ENCODE measurements at places on chromosomes 5 and 9.

DNA sequence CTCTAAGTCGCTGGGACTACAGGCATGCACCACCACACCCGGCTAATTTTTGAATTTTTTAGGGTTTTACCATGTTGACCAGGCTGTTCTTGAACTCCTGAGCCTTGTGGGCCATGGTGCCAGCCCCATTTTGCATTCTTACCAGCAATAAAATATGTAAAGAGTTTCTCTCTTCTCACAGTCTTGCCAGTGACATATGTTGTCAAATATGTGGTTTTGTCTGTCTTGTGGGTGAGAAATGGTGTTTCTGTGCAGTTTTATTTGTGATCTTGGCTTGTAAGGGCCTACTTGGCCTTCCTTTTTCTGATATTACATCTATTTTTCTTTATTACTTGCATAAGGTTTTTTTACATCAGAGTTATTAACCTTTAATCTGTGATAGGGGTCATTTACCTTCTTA, 47.1 kb downstream of the SPIN1 start:
- no peaks in the 10 kb centered on the region for H3K4me1 ChIP-seq
- no peaks in the 10 kb centered on the region for H3K27me3 ChIP-seq
- no peak overlapping the region for H3K27ac ChIP-seq

DNA sequence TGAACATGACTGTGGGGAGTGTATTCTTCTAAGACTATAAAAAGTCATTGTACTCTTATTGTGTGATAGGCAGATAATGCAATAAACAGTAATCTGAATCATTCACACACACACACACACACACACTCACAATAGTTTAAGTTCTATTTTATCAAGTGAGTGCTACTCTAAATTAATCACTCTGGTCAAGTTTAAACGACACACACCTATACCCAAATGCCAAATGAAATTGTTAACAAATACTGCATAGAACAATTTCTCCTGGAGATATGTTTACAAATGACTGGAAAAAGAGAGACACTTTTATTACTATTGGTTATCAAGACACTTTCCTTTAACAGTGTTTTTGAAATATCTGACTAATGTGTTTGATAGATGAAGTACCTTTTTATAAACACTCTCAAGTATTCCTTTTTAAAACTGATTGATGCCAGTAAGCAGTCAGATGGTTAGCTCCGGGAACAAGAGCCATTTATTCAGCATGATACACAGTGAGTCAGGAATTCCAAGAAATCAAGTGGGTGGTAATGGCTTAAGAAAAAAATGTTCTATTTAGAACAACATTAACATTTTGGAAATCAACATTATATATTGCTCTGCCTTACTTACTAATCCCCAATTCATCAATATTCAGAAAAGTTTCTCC, 521.6 kb upstream of the ST8SIA4 start:
- H3K36me3 ChIP-seq, result no peaks in the 10 kb centered on the region
- no peak for DNase-seq
- no peak overlapping the region for H3K27ac ChIP-seq
- no peak overlapping the region for H3K4me3 ChIP-seq
- H3K27me3 ChIP-seq, result no peaks in the 10 kb centered on the region
- H3K4me1 ChIP-seq, result no peaks in the 10 kb centered on the region

DNA sequence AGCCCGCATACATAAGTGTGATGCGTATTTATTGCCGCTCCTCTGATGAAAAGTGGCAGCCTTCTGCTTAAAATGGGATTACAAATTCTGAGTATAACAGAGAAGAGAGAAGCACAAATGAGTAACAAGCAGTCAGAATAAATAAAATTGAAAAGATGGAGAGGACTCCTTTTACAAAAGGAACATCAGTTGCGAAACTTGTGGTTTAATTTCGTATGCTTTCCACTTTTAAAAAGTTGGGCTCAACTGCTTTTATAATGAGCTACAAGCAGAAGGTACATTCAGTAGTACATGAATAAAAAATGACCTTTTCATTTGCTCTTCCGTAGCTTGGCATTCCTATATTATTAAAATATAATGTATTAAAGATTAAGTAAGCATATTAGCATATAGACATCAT, 320.0 kb downstream of the FBXL17 start:
- H3K4me3 ChIP-seq, result no peak overlapping the region
- no peaks in the 10 kb centered on the region for H3K4me1 ChIP-seq
- no peak for DNase-seq

- no peak for DNase-seq
- no peak overlapping the region for H3K27ac ChIP-seq
- no peak overlapping the region for H3K4me3 ChIP-seq
- H3K36me3 ChIP-seq, result no peaks in the 10 kb centered on the region
Measured at GRCh38 chr9:114238472-114238871, 83.1 kb downstream of the COL27A1 start.

- no peaks in the 10 kb centered on the region for H3K27me3 ChIP-seq
- no peaks in the 10 kb centered on the region for H3K4me1 ChIP-seq
- H3K27ac ChIP-seq, result no peak overlapping the region
- no peak overlapping the region for H3K4me3 ChIP-seq
- no peaks in the 10 kb centered on the region for H3K36me3 ChIP-seq
Measured at GRCh38 chr9:6655036-6655435, 9.5 kb upstream of the GLDC start.

- no peaks in the 10 kb centered on the region for H3K27me3 ChIP-seq
- no peak overlapping the region for H3K27ac ChIP-seq
- H3K36me3 ChIP-seq, result peaks cover 5% of the 10 kb centered on the region
- no peak overlapping the region for H3K4me3 ChIP-seq
- DNase-seq, result no peak
Measured at GRCh38 chr5:60888359-60889061, 44.4 kb upstream of the ELOVL7 start.

- H3K4me1 ChIP-seq, result no peaks in the 10 kb centered on the region
- H3K27ac ChIP-seq, result no peak overlapping the region
- no peaks in the 10 kb centered on the region for H3K27me3 ChIP-seq
- no peak for DNase-seq
Measured at GRCh38 chr9:132996526-132996925, 18.0 kb downstream of the GFI1B start.

DNA sequence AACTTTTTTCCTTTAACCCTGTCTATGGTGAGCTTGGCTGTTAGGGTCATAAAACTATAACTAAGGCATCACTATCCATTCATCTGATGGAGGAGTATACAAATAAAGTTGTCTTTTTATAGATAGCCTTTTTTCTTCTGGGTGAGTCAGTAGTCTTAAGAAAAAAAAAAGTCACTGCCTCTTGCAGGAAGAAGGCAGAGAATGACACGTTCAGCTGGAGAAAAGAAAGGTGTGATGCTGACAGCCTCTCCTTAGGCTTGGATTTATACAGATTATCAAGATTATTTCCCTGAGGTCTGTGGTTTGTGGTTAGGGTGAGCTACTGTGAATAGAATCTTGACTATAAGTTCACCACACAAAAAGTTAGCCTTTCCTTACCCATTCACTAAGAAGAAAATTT, 23.0 kb downstream of the EPB41L4B start:
- H3K4me1 ChIP-seq, result no peaks in the 10 kb centered on the region
- no peaks in the 10 kb centered on the region for H3K36me3 ChIP-seq
- H3K27ac ChIP-seq, result no peak overlapping the region
- H3K27me3 ChIP-seq, result peaks cover 2% of the 10 kb centered on the region
- H3K4me3 ChIP-seq, result no peak overlapping the region

- no peaks in the 10 kb centered on the region for H3K27me3 ChIP-seq
- DNase-seq, result no peak
Measured at GRCh38 chr5:158992037-158992740, 107.5 kb downstream of the EBF1 start.

- H3K4me3 ChIP-seq, result no peak overlapping the region
- H3K36me3 ChIP-seq, result no peaks in the 10 kb centered on the region
- H3K27ac ChIP-seq, result no peak overlapping the region
- DNase-seq, result no peak
- no peaks in the 10 kb centered on the region for H3K27me3 ChIP-seq
- H3K4me1 ChIP-seq, result no peaks in the 10 kb centered on the region
Measured at GRCh38 chr5:37685816-37686215, 154.0 kb downstream of the GDNF start.

DNA sequence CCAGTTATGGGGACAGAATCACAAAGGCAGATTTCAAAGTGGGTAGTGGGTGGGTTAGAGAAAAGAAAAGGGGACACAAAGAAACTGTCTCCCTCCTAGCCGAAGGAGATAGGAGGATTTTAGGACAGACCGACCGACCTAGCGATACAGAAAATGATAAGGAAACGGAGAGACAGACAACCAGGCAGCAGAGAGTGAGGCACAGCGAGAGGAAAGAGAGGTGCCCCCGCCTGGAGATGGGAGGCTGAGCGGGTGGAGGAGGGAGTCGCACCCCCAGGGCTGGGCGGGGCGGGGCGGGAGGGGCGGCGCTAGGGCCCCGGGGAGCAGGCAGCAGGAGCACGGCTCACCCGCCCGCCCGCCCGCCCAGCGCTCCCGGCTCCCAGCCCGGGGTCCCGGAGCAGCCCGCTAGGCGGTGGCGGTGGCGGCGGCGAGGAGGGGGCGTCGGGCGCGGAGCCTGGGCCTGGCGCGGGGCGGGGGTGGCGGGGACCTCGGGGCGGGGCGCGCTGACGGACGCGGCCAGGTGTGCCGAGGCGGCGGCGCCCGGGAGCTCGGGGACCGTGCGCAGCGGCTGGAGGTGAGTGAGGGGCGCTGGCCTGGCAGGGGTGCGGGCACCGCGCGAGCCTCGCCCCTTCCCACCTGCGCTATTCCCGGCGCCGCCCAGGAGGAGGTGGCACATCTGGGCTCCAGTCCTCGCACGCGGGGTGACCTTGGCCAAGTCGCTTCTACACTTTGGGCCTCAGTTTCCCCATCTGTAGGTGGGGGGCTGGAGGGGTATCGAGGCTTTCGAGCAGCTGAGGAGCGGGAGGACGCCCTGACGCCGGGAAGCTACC, 15.9 kb upstream of the SYNPO start:
- no peak for DNase-seq
- H3K4me1 ChIP-seq, result peaks cover 8% of the 10 kb centered on the region
- no peaks in the 10 kb centered on the region for H3K36me3 ChIP-seq
- H3K27me3 ChIP-seq, result peaks cover 8% of the 10 kb centered on the region

DNA sequence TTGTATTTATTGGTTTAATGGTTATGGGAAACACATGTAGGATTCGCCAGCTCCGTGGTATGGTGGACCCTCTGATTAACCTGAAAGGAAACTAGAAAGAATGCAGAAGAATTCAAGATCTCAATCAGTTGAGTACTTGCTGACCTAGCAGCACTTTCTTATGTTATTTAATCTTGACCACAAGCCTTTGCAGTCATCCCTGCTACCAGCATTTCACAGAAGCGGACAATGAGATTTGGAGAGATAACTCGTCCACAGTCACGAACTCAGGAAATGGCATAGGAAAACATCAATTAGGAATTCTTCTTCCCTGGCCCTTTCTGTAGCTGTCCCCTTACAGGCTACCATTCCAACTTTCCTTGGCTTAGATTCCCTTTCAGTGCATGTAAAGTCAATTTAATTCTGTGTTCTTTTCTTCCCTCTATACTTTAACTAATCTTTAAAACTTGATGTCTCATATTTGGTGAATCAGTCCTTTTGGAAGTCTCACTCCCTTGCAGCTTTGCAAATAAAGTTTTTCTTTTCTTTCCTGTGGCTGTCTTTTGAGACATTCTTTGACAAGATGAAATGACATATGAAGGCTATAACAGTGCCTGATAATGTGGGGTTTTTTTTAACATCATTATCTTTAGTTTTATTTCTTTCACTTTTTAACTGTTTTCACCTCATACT, 1.3 kb upstream of the SLC44A1 start:
- H3K27ac ChIP-seq, result no peak overlapping the region
- no peaks in the 10 kb centered on the region for H3K36me3 ChIP-seq
- DNase-seq, result no peak

GRCh38 chr9:36941441-36941840, 92.6 kb downstream of the PAX5 start:
- no peaks in the 10 kb centered on the region for H3K36me3 ChIP-seq
- no peaks in the 10 kb centered on the region for H3K27me3 ChIP-seq
- no peak overlapping the region for H3K4me3 ChIP-seq

- no peak for DNase-seq
- H3K27me3 ChIP-seq, result no peaks in the 10 kb centered on the region
- H3K4me3 ChIP-seq, result no peak overlapping the region
- no peaks in the 10 kb centered on the region for H3K4me1 ChIP-seq
Measured at GRCh38 chr9:113331780-113332179, 8.3 kb downstream of the WDR31 start.

- H3K4me3 ChIP-seq, result no peak overlapping the region
- H3K36me3 ChIP-seq, result no peaks in the 10 kb centered on the region
- DNase-seq, result no peak
- no peaks in the 10 kb centered on the region for H3K27me3 ChIP-seq
- no peak overlapping the region for H3K27ac ChIP-seq
Measured at GRCh38 chr5:171619196-171619595, 166.4 kb upstream of the SMIM23 start.

GRCh38 chr9:68697851-68698250, 7.2 kb upstream of the PIP5K1B start:
- no peak overlapping the region for H3K27ac ChIP-seq
- no peaks in the 10 kb centered on the region for H3K36me3 ChIP-seq
- H3K4me3 ChIP-seq, result no peak overlapping the region
- no peak for DNase-seq
- H3K27me3 ChIP-seq, result peaks cover 24% of the 10 kb centered on the region

DNA sequence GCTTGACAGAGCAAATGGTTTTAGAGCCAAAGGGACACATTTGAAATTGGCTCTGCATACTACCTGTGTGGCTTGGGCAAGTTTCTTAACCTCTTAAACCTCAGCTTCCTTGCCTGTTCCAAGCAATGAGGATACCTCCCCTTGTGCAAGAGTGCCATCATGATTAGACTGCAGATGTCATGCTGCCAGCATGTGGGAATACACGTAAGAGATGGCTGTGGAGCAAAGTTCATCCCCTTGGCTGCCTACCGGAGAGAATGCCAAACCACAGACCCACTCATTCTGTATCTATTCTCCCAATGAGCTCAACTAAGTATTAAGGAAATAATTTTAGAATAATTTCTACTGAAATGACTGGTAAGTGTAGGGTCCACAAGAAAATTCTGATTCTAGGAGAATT, 101.3 kb downstream of the WDR41 start:
- no peak overlapping the region for H3K27ac ChIP-seq
- DNase-seq, result no peak
- H3K27me3 ChIP-seq, result no peaks in the 10 kb centered on the region
- no peak overlapping the region for H3K4me3 ChIP-seq

DNA sequence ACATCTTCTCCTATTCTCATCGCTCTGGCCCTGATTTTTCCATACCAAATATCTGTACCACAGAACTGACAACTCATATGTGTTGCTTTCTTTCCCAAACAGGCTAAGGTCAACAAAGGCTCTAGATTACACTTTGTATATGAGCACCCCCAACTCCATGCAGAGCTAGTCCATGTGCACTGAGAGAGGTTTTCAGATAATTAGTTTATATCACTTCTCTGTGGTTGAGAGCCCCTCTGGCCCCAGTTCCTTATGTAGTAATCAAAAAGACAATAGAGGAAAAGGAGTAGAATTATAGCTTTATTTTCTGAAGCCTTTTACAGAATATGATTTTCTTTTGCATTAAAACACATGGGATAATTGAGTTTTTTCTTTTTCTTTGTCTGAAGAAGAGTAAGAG, 120.0 kb downstream of the TRIO start:
- H3K27me3 ChIP-seq, result peaks cover 23% of the 10 kb centered on the region
- H3K27ac ChIP-seq, result no peak overlapping the region
- DNase-seq, result no peak
- no peaks in the 10 kb centered on the region for H3K4me1 ChIP-seq
- H3K36me3 ChIP-seq, result no peaks in the 10 kb centered on the region
- H3K4me3 ChIP-seq, result no peak overlapping the region
